ENCODE measurements at places on chromosomes 16 and 17.

GRCh38 chr17:47729476-47729875 lies 3.6 kb upstream of the TBX21 start:
- DNase-seq, result no peak

- no peak for DNase-seq
Observed at GRCh38 chr16:20853143-20853542, 46.8 kb downstream of the REXO5 start.

DNA sequence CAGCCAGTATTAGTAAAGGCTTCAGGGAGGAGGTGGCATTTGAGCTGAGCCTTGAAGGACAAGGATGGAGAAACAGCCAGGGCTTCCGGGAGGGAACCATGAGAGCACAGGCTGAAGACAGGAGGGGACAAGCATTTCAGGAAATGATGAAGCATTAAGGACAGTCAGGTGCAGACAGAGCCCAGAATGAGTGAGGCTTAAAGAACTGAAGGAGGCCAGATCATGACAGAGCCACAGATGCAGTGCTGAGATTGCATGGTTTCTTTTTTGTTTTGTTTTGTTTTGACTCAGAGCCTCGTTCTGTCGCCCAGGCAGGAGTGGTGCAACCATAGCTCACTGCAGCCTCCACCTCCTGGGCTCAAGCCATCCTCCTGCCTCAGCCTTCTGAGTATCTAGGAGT lies 211.5 kb downstream of the SOX9 start:
- no peak for DNase-seq

- no peak for DNase-seq
Observed at GRCh38 chr17:31834448-31834847, 24.6 kb downstream of the COPRS start.

GRCh38 chr17:68324114-68324513 lies 32.8 kb downstream of the ARSG start:
- no peak for DNase-seq

- DNase-seq, result no peak
Observed at GRCh38 chr16:47734987-47735594, 274.0 kb downstream of the PHKB start.
